ENCODE measurements at places on chromosomes 1 and 21. TPM values are rescaled to one million over a fixed set of nuclear protein-coding genes. Genes with fewer than 3 reads are reported as not detected.

- no peak for DNase-seq
Observed at GRCh38 chr1:184118046-184118445, 66.5 kb downstream of the TSEN15 start.

CHIA gene
- 18.9 TPM for total RNA-seq

GRCh38 chr1:44817771-44818495, 9.6 kb downstream of the BTBD19 start:
- no peak for DNase-seq

DNA sequence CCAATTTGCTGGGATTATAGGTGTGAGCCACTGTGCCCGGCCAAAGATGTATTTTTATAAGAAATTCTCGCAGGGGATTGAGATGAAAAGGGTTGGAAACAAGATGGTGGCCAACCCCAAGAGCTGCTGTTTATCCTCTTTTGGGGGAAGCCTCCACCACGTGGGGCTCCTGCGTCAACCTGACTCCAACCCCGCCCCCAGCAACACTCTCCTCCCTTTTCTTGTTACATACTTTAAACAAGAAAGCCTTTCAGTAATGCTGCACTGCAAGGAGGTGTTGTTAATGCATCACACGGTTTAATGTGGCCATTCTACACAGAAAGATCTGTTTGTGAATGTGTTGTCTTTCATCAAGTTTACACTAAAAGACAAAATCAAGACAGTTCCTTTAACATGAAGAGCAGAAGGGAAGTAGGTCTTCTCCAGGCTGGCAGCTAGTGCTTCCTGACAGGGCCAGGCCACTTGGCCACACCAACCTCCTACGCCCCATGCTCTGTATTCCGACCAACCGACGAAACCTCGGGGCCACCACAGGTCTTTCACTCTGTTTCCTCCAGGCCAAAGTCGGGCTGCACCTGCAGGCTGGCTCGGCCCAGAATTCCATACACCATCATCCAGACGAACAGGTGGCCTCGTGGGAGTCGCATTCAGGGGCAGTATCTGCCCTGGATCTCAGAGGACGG, 25.9 kb downstream of the C2CD2 start:
- peak; percentile 36 for DNase-seq

DNA sequence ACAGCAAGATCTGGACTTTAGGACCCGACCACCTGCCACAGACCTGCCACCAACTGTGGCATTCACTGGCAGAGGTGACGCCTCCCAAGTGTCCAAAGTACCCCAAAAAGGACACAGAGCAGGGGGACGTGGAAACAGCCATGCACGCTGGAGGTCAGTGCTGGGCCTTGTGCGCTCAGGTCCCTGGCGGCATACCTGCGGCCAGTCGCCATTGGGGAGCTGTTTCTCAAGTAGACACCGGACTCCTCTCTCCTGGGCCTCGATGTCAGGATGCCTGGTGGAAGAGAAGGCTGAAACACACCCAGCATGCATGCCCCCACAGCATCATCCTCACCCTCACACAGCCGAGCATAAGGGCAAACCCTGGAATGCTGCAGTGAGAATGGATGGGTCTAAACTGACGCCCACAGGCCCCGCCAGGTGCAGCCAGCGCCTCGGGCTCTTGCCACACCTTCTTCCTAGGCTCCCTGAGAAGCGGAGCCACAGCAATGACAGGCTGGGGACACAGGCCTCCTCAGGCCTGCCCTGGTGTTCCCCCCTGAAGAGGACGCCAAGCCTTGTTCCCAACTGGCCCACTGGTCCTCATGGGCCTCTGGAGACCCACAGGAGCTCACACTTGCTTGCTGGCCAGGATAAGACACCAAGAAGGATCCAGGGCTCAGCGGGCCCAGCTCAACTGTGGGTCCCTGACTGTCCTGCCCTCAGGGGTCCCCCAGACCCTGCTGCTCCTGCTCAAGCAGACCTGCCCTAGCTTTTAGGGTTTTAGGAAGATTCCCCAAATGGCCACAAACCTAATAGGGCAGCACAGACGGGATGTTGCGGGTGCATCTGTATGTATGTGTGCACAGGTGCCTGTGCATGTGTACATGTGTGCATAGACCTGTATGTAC, 7.7 kb upstream of the SPATC1L start:
- no peak for DNase-seq

GRCh38 chr1:20723159-20723536, 5.3 kb upstream of the KIF17 start:
- no peak for DNase-seq

DNA sequence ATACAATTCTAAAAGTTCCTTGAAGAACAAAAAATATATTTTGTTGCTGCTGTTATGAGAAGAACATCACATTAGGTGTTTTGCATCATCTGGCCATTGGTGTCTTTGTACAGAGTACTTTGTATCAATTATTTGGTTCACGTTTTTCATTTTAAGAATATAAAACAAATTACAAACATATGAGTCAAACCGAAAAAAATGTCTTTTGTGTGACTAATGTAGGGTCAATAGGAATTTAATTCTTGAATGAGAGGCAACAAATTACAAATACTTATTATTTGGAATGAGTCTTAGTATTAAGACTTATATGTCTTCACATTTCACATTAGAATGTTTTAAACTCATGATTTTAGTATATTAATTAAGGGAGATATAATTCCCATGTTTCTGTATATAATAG, 54.8 kb downstream of the NR5A2 start:
- no peak for DNase-seq

- DNase-seq, result no peak
Observed at GRCh38 chr1:111172463-111172862, 28.0 kb downstream of the DENND2D start.
